ENCODE measurements at places on chromosomes 2 and 18.

DNA sequence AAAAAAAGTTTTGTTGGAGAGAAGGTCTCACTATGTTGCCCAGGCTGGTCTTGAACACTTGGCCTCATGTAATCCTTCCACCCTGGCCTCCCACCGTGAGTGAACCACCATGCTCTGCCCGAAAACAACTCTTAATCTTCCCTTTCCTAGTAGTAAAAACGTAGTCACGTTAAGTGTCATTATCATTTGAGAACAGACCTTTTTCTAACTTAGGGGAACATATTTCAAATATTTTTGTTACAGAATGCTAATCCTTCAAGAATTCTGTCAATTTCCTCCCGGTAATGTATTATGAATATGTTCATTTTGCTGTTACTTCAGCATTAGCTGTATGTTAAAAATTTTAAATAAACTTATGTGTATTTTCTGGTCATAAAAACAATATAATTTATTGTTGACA lies 49.7 kb downstream of the MTA3 start:
- no peak for DNase-seq

GRCh38 chr2:57453945-57454344 lies 592.7 kb upstream of the VRK2 start:
- no peak for DNase-seq

DNA sequence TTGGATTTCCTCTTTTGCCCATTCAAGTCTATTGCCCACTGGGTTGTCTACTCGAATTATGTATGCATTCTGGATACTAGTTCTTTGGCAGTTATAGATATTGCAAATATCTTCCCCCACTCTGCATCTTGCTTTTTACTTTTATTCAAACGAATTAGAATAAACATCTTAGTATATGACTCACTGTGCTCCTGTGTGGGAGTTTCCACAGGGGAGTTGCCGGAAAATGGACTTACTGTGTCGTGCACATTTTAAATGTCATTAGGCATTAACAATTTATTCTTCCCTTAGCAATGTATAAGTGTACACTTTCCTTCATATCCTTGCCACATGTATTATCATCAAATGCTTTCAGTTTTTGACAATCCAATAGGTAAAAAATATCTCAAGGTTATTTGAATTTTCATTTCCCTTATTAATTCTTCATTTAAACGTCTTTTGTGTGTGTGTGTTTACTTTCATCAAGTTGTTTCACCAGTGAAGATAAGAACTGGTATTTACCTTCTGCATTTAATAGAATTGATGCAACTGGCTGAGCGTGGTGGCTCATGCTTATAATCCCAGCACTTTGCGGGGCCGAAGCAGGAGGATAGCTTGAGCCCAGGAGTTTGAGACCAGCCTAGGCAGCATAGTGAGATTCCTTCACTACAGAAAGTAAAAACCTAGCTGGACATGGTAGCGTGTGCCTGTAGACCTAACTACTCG lies 4.6 kb upstream of the UGT1A5 start:
- no peak for DNase-seq

GRCh38 chr2:147925886-147926285 lies 81.1 kb downstream of the ACVR2A start:
- no peak for DNase-seq

- DNase-seq: no peak
These were observed 61.0 kb downstream of the TMEM163 start for GRCh38 chr2:134657650-134658250.

- no peak for DNase-seq
These were observed 371.9 kb downstream of the RIT2 start for GRCh38 chr18:42743373-42744138.

DNA sequence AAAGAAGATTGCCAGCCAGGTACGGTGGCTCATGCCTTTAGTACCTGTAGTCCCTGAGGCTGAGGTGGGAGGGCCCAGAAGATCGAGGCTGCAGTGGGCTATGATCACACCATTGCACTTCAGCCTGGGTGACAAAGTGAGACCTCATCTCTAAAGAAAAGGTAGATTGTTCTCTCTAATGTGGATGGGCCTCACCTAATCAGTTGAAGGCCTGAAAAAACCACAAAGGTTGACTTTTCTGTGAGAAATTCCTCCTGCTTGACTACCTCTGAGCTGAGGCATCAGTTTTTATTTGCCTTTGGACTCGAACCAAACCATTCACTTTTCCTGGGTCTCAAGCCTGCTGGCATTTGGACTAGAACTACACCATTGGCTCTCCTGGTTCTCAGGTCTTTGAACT lies 142.1 kb upstream of the CYP26B1 start:
- no peak for DNase-seq

- no peak for DNase-seq
These were observed 170.8 kb downstream of the SUCLG1 start for GRCh38 chr2:84288293-84288692.

- DNase-seq: no peak
These were observed 57.4 kb upstream of the EPB41L3 start for GRCh38 chr18:5601188-5601624.

- DNase-seq: no peak
These were observed 503 bp downstream of the ZNF513 start for GRCh38 chr2:27379836-27380625.

DNA sequence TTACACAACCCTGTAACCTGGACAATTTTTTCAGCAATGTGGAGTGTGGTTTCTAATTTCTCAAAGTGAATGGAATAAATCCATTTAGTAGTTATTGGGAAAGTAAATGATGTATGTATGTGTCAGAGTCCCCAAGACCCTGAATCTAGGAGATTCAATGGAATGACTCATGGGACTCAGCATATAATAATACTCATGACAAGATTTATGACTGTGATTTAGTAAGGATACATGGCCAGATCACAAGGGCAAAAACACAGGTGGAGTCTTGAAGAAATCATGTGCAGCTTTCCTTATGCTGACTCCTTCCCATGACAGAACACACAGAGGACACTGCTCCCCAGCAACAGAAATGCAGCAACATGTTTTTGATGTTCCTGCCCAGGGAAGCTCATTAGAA lies 1877.7 kb upstream of the LRRTM1 start:
- DNase-seq: no peak

GRCh38 chr2:8584174-8585066 lies 97.4 kb upstream of the ID2 start:
- no peak for DNase-seq

DNA sequence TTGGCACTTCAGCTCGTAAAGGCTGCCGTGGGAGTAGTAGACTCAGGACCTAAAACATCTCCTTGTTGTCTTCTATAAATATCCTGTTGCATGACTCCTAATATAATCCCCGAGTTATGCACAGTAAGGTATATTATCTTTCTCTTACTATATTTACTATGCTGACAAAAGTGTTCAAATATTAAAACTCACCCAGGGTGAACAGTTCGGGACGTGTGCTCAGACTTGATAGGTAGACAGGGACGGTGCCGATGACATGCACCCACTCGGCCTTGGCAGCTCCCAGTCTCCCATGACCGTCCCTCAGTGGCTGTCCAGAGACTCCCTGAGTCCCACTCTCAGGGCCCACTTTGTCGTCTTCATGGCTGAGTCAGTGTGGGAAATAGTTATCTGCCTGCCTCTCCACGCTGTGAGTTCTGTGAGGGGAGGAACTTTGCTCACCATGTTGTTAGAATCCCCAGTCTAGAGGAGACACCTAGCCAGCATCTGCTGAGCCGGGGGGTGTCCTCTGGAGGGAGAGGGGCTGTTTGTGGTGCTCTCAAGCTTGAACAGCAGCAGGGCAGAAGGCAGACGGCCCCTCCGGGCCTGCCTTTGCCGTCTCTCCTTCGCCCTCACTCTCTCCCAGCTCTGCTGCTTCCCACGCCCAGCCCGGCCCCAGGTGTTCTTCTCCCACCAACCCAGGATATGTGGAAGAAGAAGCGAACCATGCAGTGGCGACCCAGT lies 75.0 kb downstream of the DGKD start:
- no peak for DNase-seq

DNA sequence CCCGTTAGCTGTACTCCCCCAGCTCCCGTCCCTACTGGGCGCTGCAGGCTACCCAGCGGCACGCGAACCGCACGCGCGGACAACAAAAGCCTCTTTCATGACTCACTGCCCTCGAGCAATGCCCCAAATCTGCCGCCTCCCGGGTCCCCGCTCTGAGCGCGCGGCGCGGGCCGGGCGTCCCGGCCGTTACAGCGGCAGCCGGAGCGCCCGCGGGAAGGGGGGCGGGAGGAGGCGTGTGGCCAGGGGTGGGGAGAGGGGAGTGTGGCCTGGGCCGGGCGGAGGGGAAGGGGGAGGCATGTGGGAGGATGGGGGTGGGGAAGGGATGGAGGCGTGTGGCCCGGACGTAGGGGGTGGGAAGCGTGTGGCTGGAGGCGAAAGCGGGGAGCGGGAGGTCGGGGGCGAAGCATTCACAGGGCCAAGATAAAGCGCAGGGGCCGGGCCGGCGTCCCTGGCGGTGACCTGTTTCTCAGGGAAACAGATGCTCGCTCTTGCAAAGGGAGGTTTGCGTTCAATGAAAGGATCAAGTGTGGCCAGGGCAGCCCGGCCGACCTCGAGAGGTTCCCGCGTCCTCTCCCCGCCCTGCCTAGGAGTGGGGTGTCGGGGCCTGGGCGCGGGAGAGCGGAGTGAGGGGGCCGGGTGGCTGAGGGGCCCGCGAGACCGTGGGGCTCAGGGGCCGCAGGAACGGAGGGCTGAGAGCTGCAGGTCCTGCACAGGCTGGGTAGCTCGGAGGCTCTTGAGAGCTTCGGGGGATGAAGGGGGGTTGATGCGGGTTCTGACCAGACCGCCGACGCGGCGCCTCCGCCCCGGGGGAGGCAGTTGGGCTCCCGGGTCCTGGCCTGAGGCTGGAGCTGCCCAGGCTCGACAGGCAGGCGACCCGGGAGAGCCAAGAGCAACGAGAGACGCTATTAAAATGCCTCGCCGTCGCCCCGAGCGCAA lies 3.5 kb upstream of the NEUROD1 start:
- DNase-seq: peak; percentile 38

GRCh38 chr2:19250906-19251305 lies 107.5 kb downstream of the OSR1 start:
- DNase-seq: no peak

GRCh38 chr2:25505622-25506021 lies 163.9 kb upstream of the DNMT3A start:
- DNase-seq: no peak

DNA sequence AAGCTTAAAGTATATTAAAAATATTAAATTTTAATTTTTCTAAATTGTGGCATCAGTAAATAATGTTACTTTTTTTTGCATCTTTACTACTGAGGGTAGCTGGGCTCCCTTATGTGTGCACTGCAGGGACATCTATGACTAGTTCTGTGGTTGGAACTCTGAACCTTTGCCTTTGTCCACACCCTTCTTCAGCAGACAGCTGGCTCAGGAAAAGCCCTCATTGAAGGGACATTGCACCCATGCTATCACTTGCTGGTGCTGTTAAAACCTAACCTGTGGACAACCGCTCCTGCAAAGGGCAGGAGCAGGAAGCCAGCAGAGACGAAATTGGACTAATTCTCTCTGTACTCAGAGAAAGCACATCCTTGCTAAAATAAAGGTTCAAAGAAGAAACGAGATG lies 30.1 kb downstream of the MOCOS start:
- DNase-seq: no peak

- no peak for DNase-seq
These were observed 620.6 kb downstream of the GALR1 start for GRCh38 chr18:77870199-77870598.

GRCh38 chr2:32424739-32425138 lies 67.9 kb downstream of the BIRC6 start:
- DNase-seq: no peak

GRCh38 chr18:53402670-53403069 lies 821.8 kb downstream of the MBD2 start:
- no peak for DNase-seq

DNA sequence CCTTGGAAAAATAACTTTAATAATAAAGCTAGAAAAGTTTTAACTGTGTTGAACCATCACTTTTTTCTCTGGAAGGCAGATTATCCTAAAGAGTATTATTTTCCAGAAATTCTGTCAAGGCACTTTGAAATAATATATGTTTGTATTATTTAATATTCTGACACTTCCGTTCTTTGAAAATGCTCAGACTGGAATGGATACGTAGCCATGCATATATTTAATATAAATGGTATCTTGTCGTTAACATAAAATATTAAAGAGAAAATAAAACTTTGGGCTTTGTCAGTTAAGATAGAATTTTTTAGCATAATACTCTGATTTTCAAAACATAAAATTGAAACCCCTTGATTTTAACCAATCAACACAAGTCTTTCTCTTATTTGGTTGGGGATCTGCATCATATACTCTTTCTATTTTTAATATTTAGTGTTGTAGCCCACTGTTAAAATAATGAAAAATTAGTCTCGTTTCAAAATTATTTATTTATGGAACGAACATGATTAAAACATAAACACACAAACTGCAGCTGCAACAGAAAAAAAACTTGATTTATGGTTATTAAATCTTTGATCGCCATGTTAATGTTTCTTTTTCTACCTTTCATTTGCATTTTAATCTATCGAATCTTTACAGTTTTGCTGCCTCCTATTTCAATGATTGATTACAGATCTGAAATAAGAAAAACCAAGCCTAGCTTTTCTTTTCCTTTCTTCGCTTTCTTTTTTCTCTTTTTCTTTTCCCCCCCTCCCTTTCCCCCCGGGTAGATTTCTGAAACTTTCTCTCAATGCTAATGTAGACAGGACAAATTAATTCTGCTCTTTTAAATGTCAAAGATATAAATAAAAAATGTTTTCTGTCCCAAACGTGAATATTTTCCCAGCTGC lies 145.5 kb downstream of the MEIS1 start:
- DNase-seq: no peak

DNA sequence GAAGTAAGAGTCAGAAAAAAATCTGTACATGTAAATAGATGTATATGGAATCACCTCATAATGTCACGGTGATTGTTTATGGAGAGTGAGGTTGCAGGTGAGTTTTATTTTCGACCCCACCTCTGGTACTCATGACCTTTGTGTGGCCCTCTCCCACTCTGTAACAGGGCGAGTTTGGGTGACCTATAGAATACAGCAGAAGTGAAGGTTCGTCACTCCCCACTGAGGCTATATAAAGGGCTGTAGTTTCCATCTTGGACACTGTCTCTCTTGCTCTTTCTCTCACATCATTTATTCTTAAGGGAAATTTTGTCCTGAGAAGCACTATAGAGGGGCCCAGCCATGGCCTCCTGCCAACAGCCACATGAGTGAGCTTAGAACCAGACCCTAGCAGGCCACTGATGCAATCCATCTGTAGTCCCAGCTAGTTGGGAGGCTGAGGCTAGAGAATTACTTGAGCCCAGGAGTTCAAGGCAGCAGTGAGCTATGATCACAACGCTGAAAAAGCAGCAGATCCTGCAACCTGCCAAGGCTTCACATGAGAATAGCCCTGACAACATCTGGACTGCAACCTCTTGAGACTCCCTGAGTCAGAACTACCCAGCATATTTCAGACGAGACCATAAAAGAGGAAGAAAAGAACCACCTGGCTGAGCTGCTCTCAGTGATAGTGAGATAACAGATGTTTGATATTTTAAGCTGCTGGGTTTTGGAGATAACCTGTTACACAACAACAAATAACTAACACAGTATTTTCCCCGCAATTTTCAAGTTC lies 74.3 kb upstream of the SLC1A4 start:
- no peak for DNase-seq

GRCh38 chr18:26804519-26804918 lies 61.0 kb downstream of the AQP4 start:
- no peak for DNase-seq

GRCh38 chr2:232981767-232982360 lies 31.2 kb downstream of the NGEF start:
- no peak for DNase-seq

GRCh38 chr2:100580367-100581276 lies 17.8 kb downstream of the PDCL3 start:
- no peak for DNase-seq

- DNase-seq: no peak
These were observed 158.1 kb downstream of the GALR1 start for GRCh38 chr18:77407733-77408132.

Data from NCI-H1694 (cell line).